ENCODE measurements at places on chromosomes 11 and 22.

DNA sequence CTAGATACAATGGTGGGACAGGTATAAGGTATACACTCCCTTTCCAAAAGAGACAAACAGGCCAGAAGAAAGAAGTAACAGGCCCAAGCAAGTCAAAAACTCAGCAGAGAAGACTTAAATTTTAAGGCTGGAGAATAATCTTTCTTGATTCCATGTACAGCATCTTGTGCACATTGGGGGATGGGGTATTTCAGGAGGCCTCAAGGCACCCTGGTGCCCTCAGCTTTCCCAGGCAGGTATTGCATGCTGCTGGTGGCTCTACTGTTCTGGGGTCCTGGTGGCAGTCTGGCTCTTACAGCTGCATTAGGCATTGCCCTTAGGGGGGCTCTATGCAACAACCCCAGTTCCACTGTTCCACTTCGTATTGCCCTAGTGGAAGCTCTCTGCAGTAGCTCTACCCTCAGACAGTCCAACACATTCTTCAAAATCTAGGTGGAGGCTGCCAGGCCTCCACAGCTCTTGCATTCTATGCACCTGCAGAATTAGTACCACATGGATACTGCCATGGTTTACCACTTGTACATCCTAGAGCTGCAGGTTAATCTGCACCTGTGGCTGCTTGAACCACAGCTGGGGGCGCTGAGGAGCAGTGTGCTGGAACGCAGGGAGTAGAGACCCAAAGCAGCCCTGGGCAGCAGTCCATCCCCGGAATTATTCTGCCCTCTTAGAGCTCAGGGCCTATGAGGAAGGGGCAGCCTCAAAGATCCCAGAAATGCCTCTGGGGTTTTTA is 4.2 kb upstream of the CTSC start:
- no peak for DNase-seq

GRCh38 chr11:30859669-30860068 is 273.5 kb upstream of the MPPED2 start:
- DNase-seq, result no peak

DNA sequence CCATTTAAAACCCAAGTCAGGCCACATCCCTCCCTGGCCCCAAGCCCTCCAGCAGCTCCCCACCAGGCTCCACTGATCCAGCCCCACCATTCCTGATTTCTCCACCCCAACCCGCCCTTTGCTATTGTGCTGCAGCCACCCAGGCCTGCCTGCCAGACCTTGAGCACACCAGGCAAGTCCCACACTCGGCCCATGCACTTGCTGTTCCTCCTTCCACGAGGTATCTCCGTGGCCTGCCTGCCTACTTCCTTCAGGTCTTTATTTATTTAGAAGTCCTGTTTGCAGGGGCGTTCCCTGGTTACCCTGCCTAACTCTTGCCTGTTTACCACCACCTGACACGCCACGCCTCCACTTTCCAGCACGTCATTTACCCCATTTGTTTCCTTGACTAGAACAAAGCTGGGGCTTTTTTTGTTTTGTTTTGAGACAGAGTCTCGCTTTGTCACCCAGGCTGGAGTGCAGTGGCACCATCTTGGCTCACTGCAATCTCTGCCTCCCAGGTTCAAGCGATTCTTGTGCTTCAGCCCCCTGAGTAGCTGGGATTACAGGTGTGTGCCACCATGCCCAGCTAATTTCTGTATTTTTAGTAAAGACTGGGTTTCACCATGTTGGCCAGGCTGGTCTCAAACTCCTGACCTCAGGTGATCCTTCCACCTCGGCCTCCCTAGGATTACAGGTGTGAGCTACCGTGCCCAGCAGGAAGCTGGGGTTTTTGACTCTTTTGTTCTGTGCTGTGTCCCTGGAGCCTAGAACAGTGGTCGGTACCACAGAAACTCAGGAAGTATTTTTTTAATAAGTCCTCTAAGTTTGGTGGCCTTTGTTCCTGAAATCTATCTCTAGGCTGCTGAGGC is 6.7 kb downstream of the CENPM start:
- no peak for DNase-seq

DNA sequence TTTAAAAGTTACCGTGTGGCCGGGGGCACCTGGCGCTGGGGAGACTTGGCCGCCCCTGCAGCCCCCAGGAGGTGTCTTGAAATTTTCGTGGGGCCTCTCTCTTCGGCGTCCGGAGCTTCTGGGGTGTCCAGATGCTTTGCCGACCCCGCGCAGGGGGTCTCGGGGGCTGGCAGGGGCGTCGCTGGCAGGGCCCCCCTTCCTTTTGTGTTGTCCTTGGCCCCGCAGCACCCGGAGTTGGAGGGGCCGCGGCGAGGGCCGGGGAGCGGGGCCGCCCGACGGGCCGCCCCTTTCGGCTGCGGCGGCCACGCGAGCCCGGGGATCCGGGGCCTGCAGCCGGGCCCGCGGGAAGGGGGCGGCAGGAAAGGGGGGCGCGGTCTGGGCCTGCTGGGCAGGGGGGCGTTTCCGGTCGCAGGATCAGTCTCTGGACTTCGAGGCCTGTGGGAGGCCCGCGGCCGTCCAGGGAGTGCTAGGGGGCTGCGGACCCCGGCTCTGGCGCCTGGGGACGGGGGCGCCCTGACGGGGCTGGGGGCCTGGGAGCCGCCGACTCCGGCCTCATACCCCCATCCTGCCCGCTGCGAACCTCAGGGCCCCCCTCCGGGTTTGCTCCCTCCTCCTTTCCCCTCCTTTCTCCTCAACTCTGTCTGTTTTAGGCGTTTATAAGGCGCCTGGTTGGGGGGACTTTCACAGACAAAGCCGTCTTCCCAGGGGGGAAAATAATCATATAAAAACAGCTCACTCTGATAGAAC is 869 bp downstream of the ZC3H7B start:
- no peak for DNase-seq

- no peak for DNase-seq
These were observed at the start of gene ADM2 for GRCh38 chr22:50481440-50482106. TSS of gene ADM2 (plus strand) at chr22:50481543. CDS start at chr22:50481848, 305 bp downstream.

DNA sequence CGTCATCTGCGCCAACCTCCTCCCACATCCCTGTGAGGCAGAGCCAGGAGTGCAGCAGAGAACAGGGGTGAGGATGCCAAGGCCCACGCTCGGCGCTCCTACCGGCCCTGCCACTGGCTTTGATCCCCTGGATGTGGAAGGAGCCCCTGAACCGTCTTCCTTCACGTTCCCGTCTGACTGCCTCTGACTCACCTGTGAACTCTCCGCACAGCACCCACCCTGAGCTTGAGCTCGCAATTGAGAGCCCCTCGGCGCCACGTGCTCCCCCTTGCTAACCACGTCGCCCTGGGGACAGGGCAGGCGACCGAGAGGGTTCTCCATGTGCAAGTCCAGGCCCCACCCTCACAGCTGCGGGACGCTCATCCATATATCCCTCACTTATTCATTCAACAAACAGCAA is 645.3 kb downstream of the BRD1 start:
- no peak for DNase-seq

GRCh38 chr11:66118847-66119246 is 48.8 kb downstream of the PACS1 start:
- DNase-seq, result no peak

GRCh38 chr11:62337303-62338181 is at the start of gene ASRGL1:
TSS of gene ASRGL1 (plus strand) at chr11:62337448. CDS start at chr11:62337978, 530 bp downstream.
- DNase-seq, result no peak

DNA sequence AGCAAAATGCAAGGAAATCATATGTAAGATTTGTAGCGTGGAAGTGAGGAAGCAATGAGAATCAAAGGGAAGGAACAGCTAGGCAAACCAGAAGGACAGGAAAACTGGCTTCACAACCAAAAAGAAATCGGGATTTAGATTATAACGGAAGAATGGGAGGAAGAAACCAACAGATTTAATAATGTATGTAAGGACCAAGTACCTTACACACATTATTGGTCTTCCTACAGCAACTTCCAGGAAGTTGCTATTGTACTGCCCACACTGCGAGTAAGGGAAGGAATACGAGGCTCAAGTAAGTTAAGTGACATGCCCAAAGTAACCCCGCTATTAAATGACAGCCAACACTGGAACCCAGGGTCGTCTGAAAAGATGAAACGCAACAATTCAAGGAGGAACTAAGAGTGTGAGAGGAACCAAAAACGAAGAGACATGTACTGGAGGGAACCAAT is 473 bp downstream of the TXN2 start:
- no peak for DNase-seq

DNA sequence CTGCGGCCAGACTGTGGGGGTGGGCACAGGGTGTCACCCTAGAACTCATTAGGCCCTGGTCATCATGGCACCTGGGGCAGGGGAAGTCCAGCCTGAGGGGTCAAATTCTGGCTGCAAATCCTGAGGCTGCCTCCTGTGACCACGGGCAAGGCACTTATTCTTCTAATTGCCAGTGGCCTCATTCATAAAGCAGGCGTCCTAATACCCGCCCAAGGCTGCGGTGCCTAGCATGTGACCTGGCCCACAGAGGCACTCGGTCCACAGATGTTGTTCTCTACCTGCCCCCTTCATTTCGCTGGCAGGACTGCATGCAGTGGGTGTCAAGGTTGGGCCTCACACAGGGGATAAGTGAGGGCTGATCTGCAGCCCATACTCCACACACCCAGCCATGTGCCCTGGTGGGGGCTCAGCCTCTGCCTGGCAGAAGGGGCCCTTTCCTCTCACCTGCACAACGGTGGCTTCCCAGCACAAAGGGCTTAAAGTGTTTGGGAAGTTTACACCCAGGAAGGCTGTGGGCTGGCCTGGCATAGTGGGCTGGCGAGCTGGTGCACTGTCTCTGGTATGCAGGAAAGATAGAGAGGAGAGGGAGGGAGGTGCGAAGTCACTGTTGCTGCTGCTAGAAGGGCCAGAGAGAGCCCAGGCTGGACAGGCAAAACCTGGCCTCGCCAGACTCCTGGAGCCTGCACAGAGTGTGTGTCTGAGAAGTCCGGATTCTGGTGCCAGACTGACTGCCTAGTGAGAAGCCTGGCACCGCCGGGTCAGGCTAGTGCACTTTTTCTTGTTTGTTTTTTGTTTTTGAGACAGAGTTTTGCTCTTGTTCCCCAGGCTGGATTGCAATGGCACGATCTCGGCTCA is 3.2 kb downstream of the MPST start:
- no peak for DNase-seq

DNA sequence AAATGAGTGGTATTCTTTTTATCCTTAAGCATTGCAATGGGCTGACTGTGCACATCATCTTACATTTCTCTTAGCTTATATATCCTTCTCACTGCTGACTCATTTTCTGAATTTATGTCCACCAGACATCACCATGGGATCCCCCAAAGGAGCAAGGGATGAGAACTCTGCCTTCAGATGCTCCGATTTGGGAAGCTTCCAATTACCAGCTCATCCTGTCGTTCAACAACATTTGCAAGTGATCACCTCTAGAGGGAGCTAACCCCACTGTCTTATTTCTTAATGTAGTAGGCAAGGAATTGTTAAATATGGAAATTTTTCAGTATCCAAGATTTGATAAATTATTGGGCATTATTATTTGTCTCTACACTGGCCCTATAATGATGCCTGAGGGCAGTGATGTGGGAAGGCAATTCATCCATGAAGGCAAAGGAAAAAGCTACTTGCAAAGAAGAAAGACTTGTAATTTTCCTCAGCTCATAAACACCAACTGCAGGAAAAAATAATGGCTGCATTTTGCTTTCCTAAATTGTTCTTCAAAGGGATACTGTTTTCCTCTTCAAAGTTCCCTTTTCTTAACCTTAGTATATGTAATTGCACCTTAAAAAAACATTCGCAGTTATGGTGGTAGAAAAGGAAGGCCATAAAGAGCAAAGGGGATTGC is 102.4 kb upstream of the FSHB start:
- DNase-seq, result no peak

DNA sequence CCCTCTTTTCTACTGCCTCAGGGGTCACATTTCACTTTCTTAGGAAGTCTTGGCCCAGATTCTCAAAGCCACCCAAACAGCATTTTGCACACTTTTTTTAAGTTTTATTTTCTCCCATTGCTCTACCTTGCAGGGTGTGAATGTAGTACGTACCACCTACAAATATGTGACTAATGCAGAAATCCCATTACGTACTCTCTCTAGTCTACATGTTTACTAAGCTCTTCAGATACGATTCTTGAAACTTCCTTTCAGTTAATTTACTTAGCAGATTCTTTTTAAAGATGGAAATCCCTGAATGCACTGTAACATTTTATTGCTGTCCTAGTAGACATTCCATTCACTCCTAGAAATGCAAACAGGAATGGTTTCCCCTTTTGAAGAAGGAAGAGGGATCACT is 61.3 kb downstream of the LRRC4C start:
- no peak for DNase-seq

- no peak for DNase-seq
These were observed 10.1 kb downstream of the MCM5 start for GRCh38 chr22:35409783-35410662.

GRCh38 chr11:118514103-118514502 is 13.2 kb upstream of the TTC36 start:
- no peak for DNase-seq

GRCh38 chr11:99320769-99321290 is 300.1 kb downstream of the CNTN5 start:
- no peak for DNase-seq

DNA sequence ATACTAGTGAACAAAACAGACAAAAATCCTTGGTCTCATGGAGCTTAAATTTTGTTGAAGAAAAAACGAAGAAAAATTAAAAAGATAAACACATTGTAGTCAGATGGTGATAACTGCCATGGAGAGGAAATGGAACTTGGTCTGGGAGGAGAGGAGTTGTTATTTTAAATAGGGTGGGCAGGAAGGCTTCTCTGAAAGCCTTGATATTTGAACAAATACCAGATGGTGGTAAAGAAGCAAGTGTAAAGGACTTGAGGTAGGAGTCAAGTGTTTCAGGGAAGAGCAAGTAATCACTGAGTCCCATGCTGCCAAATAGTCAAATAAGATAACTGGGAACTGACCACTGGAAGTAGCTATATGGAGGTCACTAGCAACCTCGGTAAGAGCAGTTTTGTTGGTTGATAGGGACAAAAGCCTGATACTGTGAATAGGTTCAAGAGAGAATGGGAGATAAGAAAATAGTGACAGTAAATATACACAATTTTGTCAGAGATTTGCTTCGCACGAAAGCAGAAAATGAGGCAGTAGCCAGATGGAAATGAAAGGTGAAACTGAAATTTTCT is 55.1 kb downstream of the SESN3 start:
- DNase-seq, result no peak

- no peak for DNase-seq
These were observed 60.4 kb upstream of the PAX6 start for GRCh38 chr11:31871310-31872075.

DNA sequence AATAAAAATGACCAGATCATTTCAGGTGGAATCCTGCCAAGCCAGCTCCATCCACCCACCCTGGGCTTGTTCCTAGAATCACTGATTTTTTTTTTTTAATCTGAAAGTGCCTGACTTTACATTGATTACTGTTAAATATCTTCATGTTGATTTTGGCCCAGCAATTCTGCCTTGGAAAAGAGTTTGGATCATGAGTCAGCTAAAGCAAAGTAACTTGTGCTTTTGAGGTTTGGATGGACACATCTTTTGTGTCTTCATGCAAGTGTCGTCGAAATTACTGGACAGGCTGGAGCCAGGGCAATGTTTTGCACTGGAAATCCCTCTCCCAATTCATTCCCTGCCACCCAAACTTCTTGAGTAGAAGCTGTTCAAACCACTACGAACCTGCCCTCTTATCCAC is 164.0 kb upstream of the SYT13 start:
- no peak for DNase-seq

GRCh38 chr11:113778111-113778910 is 1.3 kb upstream of the CLDN25 start:
- no peak for DNase-seq

- DNase-seq, result no peak
These were observed 61.8 kb upstream of the CRYBB3 start for GRCh38 chr22:25137577-25138525.

GRCh38 chr11:67284811-67285540 is 4.1 kb upstream of the ANKRD13D start:
- no peak for DNase-seq

- DNase-seq, result no peak
These were observed 22.2 kb upstream of the PICK1 start for GRCh38 chr22:38034884-38035529.

GRCh38 chr22:42591987-42592386 is 22.7 kb downstream of the POLDIP3 start:
- DNase-seq, result no peak
